ENCODE measurements at places on chromosomes 2 and 18. TPM values are rescaled to one million over a fixed set of nuclear protein-coding genes. Genes with fewer than 3 reads are reported as not detected.

The CDK15 gene
- not detected for total RNA-seq

The GPAT2 gene
- total RNA-seq: 54.2 TPM

The GBX2 gene
- total RNA-seq: 5.9 TPM

- no peak for DNase-seq
- peak overlapping the region; percentile 91 for H3K4me3 ChIP-seq
- H3K36me3 ChIP-seq: no peaks in the 10 kb centered on the region
- no peaks in the 10 kb centered on the region for H3K27me3 ChIP-seq
Observed at GRCh38 chr2:74179063-74179865, 585 bp upstream of the MOB1A start.

GRCh38 chr2:169891593-169892298, 64.5 kb downstream of the UBR3 start:
- H3K36me3 ChIP-seq: no peaks in the 10 kb centered on the region
- H3K27me3 ChIP-seq: no peaks in the 10 kb centered on the region
- no peak overlapping the region for H3K4me3 ChIP-seq
- H3K4me1 ChIP-seq: no peaks in the 10 kb centered on the region
- DNase-seq: no peak
- H3K27ac ChIP-seq: no peak overlapping the region

DNA sequence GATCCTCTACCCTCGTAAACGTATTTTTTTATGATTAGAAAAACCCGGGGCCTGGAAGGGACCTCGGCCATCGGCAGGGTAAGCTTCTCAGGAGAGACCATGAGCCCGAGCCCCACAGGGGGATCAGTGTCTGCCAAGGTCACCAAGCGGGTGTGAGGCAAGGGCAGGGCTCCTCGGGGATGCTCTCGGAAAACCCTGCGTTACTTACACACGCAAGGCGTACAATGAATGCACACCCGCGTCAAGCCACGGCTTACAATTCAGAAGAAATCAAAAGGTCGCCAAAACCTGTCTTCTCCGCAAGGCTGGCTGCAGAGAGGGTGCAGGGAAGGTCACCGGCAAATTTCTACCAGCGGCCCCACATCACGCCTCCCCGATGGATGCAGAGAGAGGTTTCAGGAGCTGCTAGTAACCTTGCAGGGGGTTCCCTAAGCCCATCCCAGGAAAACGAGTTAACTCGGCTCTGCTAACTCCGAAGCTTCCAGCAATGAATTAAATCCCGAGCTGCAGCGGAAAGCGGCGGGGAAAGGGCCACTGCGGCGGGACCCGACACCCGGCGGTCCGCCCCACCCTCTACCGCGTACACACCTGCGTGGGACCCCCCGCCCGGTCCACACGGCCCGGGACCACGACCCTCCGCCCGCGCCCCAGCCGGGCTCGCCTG, 638 bp downstream of the ST3GAL5 start:
- H3K27ac ChIP-seq: peak overlapping the region; percentile 31
- DNase-seq: no peak
- H3K4me1 ChIP-seq: peaks cover 17% of the 10 kb centered on the region
- H3K4me3 ChIP-seq: peak overlapping the region; percentile 66
- no peaks in the 10 kb centered on the region for H3K36me3 ChIP-seq

DNA sequence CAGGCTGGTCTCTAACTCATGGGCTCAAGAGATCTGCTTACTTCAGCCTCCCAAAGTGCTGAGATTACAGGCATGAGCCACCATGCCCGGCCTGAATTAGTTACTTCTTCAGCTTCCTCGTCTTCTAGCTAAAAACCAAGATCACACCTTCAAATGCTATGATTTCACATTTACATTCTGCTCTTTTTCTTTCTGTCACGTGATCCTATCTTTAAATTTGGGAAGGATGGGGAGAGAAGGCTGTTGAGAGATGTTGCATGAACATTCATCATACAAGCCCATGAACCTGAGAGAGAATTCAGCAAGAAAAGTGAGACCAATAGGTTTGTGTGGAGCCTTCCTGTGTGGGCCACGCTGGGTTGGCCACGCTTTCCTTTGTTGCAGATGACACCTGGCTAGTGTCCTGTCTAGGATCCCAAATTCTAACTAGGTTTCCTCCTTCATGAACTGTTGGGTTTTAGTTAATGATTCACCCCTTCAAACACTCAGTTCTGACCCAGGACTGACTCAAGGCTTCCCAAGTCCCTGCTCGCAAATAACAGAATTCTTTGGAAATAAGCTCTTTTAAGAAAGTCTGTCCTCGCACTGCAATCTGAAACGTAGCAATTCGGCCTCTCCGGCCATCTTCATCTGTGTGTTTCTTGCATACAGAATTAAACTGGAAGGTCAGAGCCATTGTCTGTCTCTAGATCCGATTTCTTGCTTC, 57.3 kb upstream of the CREB1 start:
- H3K4me3 ChIP-seq: no peak overlapping the region
- H3K4me1 ChIP-seq: peaks cover 6% of the 10 kb centered on the region
- H3K27ac ChIP-seq: no peak overlapping the region
- DNase-seq: no peak
